ENCODE measurements at places on chromosomes 3 and 15.

GRCh38 chr3:155418407-155418806, 124.9 kb upstream of the STRIT1 start:
- no peak for DNase-seq

- DNase-seq, result no peak
Observed at GRCh38 chr3:175619369-175619768, 760.2 kb downstream of the NAALADL2 start.

DNA sequence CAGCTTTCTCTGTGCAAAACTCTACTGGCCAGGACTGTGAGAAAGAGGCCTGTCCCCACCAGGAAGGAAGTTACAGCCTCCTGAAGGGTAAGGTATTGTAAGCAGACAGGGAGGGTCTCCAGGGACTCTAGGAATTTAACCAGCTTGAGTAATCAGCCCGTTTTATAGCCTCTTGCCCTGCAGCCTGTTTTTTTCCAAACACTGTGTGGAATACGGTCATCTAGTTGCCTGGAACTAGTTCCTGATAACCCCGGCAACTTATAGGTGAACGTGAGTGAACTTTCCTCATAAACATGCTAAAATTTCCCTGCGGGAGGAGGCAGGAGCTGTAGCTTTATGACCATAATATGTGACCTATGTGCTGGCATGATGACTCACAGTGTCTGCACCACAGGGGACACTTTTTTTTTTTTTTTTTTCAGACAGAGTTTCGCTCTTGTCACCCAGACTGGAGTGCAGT, 60.1 kb upstream of the DAZL start:
- no peak for DNase-seq

DNA sequence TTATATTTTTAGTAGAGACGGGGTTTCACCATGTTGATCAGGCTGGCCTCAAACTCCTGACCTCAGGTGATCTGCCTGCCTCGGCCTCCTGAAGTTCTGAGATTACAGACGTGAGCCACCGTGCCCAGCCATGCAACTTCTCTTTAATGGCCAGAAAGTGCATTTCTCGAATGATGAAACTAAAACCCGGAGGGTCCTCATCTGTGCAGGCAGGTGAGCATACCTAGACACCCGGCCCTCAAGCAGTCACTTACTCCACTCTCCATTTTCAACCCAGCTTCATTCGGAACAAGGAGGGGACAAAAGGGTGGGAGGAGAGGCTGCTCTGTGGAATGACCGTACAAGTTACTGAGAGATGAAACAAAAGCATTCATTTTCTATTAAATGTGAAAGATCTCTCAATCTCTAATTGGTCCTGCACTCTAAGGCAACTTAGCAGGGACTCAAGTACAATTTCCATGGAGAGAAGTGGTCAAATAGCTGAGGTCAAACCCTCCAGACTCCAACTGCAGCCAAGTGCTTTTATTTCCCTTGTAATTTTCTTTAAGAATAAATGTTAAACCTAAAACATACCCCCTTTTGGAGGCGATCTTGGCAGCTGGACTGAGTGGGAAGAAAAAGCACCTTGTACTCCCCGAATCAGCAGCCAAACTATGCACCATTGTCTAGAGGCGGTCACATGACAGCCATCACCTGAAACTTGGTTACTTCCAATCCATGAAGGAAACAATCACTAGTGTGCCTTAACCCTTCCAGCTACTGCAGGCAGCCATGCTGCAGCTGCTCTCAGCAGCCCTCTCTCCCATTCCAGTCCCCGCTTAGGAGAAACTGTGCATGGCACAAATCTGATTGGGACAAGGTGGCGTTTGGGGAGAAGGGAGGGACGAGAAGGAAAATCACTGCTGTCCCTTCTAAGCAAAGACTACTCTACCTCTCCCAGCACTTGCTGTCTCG, 62.2 kb downstream of the VGLL4 start:
- no peak for DNase-seq

- no peak for DNase-seq
Observed at GRCh38 chr15:100901296-100901695, 17.9 kb upstream of the LRRK1 start.

GRCh38 chr3:126356373-126357264, 589 bp downstream of the KLF15 start:
- DNase-seq, result no peak

DNA sequence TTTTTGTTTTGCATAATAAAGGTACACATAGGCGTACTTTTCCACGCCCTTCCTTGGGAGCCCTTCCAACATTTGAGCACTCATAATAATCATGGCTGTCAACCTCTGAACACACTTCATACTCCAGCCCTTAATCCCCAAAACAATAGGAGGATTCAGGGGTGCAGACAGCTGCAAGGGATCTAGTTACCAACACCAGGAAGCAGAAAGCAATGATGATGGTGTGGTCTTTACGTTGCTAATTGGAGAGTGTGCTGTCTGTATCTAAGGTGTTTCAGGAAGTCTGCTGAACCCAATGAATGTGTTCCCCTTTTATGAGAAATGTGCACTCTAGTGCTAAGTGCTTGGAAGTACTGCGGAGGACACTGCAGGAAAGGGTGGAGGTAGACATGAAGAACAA, 60.3 kb upstream of the PDZRN3 start:
- DNase-seq, result no peak

DNA sequence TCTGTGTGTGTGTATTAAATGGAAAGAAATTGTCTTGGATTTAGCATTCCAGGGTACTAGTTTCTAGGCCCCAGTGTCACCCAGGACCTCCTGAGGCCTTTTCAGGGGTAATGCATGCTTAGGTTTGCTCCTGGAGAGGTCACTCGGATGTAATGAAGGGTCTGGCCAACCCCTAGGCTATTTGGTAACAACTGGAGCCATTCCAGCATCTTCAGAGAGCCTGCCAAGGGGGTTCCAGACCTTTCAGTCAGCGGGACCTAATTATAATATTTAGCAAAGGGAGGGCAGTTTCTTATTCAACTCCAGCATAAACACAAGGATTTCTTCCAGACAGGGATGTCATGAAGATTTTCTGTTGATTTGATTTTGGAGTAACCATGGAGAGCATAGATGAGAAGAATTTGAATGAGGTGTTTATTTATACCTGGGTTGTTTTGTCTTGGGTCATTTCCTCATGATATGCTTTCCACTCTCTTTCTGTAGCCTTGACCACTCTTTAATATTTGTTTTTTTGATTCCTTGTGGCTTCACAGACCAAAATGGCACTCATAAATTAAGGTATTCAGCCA, 17.4 kb downstream of the KAT2B start:
- DNase-seq, result no peak

DNA sequence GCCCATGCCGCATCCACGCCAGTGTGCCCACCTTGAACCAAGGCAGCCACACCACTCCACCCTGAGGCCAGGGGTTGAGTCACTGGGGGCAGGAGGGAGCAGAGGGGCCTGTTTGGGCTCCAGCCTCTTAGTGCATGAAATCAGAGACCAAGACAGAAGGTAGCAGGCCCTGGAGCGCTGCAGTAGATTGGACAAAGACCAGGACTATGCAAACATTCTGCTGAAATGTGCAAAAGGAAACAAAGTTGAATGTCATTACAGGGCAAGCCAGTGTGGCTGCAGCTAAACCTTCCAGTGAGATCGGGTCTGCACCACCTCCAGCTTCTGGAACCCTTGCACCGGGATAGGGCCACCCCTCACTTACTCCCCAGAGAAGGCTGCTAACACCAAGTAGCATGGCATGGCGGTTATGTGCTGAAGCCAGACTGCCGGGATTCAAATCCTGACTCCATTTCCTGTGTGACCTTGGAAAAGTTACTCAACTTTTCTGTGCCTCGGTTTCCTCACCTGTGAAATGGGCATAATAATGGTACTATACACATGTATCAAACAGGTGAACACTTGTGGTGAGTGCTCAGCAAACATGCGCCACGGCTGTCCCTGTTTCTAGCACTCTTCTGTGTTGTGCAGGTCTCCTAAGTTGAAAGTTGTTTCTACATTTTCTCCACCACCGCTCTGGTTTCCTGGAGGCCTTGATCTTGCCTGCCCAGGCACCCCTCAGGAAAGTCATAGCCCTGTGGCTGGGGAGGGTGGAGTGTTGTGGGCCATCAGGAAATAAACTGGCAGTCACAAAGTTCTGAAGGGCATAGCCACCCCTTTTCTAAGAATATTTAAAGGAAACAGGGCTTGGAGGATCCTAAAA, 25.0 kb upstream of the GP9 start:
- DNase-seq, result no peak

DNA sequence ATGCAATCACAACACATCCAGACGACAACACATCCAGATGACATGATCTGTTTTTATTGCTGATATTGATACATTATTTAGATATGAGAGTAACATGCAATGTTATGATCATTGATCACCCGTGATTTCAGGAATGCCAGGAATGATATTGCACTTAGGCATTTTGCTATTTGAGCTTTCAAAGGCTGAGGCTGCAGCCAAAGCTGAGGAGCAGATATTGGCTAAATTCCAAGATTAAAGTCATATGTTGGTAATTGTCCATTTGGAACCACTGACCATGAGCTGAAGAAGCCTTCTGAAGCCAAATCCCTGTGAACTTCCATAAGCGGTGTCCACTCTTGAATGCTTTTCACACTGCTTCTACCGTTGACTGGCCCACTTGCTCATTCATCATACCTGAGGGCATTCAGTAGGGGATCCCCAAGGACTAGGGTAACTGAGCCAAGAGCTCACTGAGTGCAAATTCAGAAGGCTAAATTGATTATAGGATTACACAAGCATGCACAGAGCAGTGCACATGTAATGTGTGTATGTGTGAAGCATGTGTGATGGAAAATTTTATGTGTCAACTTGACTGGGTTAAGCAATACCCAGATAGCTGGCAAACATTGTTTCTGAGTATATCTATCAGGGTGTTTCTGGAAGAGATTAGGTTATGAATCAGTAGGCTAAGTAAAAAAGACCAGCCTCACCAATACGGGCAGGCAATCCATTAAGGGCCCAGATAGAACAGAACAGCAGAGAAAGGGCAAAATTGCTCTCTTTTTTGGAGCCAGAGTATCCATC, 92.1 kb upstream of the PLAAT1 start:
- no peak for DNase-seq

DNA sequence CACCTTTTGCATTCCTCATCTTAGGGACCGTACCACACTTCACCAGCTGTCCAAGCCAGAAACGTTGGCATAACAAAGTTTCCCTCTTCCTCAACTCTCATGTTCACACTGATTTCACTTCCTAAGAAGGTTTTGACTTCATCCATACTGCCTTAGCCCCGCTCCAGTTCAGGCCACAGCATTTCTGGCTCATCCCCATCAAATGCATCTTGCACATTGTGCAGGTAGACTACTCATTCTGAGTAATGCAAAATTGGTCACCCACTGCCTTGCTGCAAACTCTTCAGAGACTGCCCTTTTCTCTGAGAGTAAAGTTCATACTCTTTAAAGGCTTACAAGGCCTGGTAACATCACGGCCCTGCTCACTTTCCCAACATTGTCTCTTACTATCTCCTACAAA, 8.8 kb downstream of the NUSAP1 start:
- DNase-seq, result no peak

DNA sequence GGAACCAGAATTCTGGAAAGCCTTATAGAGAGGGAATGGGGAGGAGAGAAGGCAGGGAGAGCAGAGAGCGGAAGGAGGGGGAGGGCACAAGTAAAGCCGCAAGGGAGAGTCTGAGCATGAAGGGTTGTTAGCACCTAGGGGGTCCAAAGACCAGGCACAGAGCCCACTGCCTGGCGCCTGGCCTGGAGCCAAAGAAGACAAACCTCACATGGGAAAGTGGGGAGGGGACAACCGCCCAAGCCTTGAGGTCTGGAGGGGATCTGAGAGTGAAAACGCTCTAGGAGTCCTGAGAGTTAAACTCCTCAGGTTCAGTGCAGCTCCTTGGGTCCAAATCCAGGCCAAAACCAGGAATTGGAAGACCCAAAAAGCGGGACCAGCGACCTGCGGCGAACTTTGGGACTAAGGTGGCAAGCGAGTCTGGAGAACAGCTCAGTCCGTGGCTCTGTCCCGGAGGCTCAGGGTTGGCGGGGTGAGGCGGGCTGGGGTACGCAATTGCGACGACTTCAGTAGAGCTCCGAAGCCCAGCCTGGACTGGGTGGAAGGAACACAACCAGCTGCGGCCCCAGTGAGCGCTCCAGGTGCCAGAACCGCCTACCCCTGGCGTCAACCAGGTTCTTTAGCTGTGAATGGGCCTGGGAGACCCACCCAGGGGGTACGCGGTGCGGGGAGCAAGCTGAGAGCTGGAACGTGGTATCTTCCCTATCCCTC, 807 bp upstream of the INAFM2 start:
- no peak for DNase-seq

GRCh38 chr15:47362118-47362905, 355.0 kb upstream of the SEMA6D start:
- no peak for DNase-seq

GRCh38 chr15:51133140-51133765, 38.5 kb upstream of the TNFAIP8L3 start:
- DNase-seq, result no peak

DNA sequence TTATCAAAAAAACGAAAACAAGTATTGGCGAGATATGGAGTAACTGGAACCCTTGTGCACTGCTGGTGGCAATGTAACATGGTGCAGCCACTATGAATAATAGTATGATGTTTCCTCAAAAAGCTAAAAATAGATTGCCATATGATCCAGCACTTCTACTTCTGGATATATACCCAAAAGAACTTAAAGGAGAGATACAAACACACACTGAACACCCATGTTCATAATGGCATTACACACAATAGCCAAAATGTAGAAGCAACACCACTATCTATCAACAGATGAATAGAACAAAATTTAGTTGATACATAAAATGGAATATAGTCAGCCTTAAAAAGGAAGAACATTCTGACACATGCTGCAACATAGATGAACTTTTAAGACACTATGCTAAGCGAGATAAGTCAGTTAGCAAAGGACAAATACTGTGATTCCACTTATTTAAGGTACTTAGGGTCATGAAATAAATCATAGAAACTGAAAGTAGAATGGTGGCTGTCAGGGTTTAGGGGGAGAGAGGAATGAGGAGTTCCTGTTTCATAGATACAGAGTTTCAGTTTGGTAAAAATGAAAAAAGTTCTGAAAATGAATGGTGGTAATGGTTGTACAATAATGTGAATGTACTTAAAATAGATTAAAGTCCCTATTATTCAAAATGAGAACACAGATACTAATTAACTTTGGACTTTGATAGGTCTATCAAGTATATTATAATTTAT, 59.4 kb upstream of the IMPG2 start:
- DNase-seq, result no peak

- no peak for DNase-seq
Observed at GRCh38 chr3:170536712-170537111, 49.2 kb downstream of the SLC7A14 start.

GRCh38 chr3:55180936-55181535, 253.2 kb upstream of the LRTM1 start:
- no peak for DNase-seq

Measured in stimulated activated CD4-positive, alpha-beta T cell treated with anti-CD3 and anti-CD28 coated beads, Interleukin-12 subunit alpha, Interleukin-12 subunit beta, amount 100 ng/mL, for 4 hours (primary cell).